ENCODE measurements at places on chromosomes 16 and 17. TPM values are rescaled to one million over a fixed set of nuclear protein-coding genes. Genes with fewer than 3 reads are reported as not detected.

DNA sequence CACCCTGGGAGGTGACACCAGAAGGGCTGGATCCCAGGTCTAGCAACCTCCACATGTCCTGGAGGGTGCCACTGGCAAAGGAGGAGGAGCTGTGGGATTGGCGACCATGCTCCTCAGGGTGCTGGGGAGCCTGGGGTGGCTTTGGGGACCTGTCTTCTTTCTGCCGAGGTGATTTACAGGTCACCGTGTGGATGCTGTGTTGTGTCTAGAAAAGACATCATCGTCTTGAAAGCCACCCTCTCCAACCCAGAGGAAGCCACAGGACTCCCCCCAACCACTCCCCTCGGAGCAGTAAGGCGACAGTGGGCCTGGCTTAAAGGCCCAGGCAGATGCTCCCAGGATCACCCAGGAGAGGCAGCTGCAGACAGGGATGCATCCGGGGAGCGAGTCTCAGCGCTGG is 29.7 kb upstream of the FASN start:
- DNase-seq, result no peak

DNA sequence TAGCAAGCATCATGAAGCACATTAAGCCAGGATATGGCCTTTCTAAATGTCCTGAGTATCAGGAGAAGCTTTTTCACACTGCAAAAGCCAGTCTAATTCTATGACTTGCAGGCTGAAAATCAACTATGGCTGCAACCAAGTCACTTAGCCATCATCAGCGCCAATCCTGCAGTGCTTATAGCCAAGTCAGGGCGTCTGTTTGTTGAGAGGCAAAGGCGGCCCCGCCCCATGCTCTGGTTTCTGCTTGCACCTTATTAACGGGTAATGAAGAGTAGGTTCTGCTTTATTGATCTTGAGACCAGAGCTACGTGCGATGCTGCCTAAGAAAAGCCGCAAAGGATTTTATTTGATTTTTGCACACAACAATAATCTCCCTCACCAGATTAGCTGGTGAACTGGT is 88.4 kb downstream of the CDH13 start:
- no peak for DNase-seq

GRCh38 chr16:67157892-67158635 is 1.6 kb downstream of the TRADD start:
- no peak for DNase-seq

The TBX2 gene
- total RNA-seq, result 24.6 TPM

GRCh38 chr16:50297301-50298074 is 31.1 kb downstream of the ADCY7 start:
- no peak for DNase-seq

All from umbilical cord (tissue), 2 donors.